ENCODE measurements at places on chromosomes 1 and 21. TPM values are rescaled to one million over a fixed set of nuclear protein-coding genes. Genes with fewer than 3 reads are reported as not detected.

Gene BATF3
- total RNA-seq, result 2.5 TPM

GRCh38 chr1:83125456-83125855 lies 873.5 kb downstream of the TTLL7 start:
- ATAC-seq, result no peak

- ATAC-seq, result peak; percentile 87
These were observed 79.8 kb upstream of the RALGPS2 start for GRCh38 chr1:178645157-178645807.

GRCh38 chr1:171219346-171220080 lies 28.8 kb upstream of the FMO1 start:
- no peak for ATAC-seq

DNA sequence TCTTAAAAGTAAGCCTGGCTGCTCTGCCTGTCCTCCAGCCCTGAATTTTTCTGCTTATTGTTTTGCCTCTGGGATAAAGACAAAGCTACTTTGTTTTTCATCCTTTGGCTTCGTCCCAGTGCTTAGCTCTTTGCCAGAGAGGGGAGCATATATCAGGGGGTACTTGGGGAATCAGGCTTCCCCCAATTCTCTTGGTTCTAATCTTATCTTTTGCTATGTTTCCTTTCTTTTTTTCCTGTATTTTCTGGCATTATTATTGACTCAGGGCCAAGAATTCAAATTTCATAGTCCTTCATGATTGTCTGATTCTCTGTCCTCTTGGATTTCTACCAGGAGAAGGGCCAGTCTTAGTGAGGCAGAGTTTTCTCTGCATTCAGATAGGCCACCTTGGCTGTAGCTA lies 51.2 kb downstream of the GIPC2 start:
- no peak for ATAC-seq

All from motor neuron (in vitro differentiated cells).